Vagina (tissue), 2 donors: ENCODE measurements at places on chromosomes 6 and 20.

GRCh38 chr6:131949909-131950766 lies 1.0 kb downstream of the CCN2 start:
- no peak for DNase-seq

DNA sequence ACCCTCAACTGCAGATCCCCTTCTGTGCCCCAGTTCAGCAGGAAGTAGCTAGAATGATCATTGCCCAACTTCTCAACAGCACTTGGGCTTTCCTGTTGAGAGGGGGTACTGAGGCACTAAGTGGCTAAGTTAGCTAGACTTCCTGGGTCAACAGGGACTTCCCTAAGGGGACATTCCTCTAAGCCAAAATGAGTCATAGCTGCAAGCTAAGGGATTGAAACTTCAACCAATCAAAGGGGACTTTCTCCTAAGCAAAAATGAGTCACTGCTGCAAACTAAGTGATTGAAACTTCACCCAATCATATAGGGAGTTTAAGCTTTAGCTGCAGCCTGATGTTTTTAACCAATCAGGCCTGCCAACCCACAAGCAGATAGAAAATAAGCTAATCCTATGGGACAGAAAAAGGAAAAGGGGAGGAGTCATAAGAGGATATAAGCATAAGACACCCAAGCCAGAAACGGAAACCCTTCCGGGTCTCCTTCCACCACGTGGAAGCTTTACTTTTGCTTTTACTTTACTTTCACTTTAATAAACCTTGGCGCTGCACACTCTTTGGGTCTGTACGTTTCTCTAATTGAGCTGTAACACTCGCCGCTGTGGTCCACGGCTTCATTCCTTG lies 659.0 kb upstream of the HS3ST5 start:
- no peak for DNase-seq

- DNase-seq: no peak
Measured at GRCh38 chr20:64150756-64151632, 13.3 kb upstream of the MYT1 start.

DNA sequence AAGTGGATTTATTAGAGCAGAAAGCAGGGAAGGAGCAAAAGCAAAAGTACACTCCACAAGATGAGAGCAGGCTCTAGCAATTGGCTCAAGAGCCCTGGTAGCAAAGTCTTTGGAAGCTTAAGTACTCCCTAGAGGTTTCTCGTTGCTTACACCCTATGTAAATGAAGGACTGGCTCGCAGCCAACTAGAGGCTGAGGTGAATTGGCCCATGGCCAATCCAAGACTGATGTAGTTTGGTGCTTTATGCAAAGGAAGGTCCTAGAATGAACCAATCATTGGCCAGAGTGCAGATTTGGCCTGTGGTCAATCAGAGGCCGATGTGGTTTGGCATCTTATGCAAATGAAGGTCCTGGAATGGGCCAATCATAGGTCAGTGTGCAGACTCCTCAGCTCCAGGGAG lies 191.3 kb upstream of the ARID1B start:
- DNase-seq: no peak

DNA sequence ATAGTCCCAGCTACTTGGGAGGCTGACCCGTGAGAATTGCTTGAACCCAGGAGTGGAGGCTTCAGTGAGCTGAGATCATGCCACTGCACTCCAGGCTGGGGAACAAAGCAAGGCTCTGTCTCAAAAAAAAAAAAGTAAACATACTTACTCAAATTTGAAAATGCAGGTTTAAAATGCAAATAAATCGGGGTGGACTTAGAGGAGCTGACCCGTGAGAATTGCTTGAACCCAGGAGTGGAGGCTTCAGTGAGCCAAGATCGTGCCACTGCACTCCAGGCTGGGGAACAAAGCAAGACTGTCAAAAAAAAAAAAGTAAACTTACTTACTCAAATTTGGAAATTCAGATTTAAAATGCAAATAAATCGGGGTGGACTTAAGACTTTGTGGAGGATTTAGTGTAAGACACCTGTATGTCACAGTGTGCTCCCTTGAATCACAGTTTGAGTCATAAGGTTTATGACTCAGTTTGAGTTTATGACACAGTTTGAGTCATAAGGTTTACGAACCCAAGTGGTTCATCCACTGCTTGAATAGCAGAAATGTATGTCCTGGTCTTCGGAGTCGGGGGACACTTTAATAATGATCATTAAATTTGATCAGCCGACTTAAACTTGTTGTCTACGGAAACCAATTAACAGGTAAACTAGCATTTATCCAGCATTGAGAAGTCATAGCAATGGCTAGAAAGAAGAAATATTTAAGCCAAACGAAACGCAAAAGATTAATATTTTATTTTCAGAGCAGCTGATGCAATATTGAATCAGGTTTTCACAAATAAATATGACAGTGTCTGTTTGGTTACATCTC lies 6.8 kb upstream of the MRPS10 start:
- no peak for DNase-seq

DNA sequence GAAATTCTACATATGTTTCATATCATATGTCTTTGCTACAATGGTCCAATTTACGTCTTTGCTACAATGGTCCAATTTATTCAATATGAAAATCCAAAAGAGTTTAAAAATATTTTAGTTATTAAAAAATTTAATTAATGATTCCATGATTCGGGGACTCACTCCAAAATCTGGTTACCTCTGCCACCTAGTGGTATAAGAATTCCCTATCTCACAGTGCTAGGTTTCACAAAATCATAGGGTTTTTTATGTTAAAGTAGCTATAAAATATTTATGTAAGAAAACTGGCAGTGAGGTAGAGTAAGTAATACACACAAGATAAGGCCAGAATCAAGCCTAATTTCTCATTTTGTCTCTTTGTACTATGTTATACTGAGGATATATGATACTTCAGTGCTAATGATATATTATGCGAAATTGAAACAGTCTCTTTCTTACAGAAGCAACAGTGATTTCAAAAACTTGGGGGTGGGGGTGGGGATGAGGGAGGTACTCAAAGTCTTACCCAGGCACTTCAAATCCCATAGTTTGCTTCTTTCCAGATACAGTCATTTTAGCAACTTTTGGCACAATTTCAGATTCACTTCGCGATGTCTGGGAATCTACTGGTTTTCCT lies 52.3 kb downstream of the HBS1L start:
- no peak for DNase-seq

- DNase-seq: no peak
Measured at GRCh38 chr6:100968949-100969348, 87.8 kb upstream of the ASCC3 start.

DNA sequence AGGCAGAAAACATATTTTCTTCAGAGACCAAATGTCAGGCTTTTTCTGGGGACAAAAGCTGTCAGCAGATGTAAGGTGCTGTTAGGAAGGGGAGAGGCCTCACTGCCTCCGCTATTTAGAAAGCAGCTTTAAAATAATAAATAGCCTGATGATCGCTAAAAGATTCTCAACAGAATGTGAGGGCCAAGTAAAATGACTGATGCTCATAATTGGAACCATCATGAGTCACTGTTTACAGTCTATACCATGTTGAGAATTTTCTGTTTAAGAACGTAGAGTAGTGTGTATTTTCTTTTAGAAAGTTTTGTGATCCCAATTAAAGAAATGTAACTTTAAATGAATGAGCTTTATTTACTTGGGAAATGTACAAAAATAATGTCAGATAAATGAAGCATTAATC lies 220.0 kb downstream of the CLIC5 start:
- DNase-seq: no peak

- DNase-seq: no peak
Measured at GRCh38 chr6:162014069-162014811, 713.3 kb downstream of the PRKN start.

- DNase-seq: no peak
Measured at GRCh38 chr6:44169886-44170570, 11.4 kb downstream of the CAPN11 start.

GRCh38 chr20:39916236-39916765 lies 772.7 kb downstream of the MAFB start:
- DNase-seq: no peak

GRCh38 chr6:44237813-44238433 lies 9.0 kb upstream of the HSP90AB1 start:
- DNase-seq: no peak

GRCh38 chr6:67353861-67354260 lies 1281.2 kb upstream of the ADGRB3 start:
- no peak for DNase-seq

DNA sequence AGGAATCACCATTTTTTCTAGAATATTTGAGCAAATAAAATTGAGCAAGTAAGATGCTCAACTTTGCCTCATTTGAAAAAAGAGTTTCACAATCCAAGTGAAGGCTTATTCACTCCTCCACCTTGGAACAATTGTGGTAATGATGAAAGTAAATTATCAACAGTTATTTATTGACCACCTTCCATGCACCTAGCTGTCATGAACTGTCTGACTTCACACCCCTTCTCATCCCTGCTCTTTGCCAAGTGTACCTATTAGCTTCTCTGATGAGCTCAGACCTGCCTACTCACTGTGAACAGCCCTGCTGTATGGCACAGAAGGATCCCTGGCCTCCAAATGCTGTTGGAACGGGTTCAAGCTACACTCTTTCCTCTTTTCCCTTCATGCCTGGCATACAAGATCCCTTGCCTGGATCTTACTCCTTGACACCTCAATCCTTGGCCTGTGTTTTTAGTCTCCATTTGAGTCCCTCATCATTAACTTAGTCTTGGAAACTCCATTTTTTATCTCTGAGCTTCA lies 99.0 kb upstream of the PREP start:
- DNase-seq: no peak

DNA sequence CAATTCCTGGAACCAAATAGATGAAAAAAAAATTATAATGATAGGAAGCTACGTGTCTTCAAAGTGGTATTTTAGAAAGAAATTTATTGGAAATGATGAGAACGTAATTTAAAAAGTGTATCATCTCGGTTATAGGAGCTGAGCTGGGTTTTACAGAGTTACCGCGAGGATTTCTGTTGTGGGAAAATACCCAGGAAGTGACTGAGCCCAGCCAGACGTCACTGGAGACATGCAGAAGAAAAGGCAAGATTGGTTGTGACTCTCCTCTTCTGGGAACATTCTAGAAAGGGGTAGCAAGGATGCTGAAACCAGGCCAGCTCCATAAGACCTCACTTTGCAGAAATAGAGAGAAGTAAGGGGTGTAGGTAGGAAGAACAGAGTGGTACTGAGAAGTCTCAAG lies 95.9 kb upstream of the ADGRF1 start:
- no peak for DNase-seq

- no peak for DNase-seq
Measured at GRCh38 chr20:41870869-41871462, 252.8 kb upstream of the CHD6 start.

- no peak for DNase-seq
Measured at GRCh38 chr6:30349421-30350177, 4.6 kb downstream of the RPP21 start.

- DNase-seq: no peak
Measured at GRCh38 chr6:27873021-27873940, 38.9 kb downstream of the OR2B2 start.

- DNase-seq: no peak
Measured at GRCh38 chr20:16898433-16898832, 150.3 kb downstream of the OTOR start.
